Renal cortex interstitium (tissue), 15 donors: ENCODE measurements at places on chromosomes 16 and 17.
A peak's percentile ranks its signal among the peaks of the same experiment; 100 is the strongest.

- no peak for DNase-seq
Measured at GRCh38 chr16:19132255-19132654, 18.5 kb downstream of the ITPRIPL2 start.

GRCh38 chr16:9008601-9009260 is 45.0 kb upstream of the USP7 start:
- DNase-seq = peak; percentile 60

DNA sequence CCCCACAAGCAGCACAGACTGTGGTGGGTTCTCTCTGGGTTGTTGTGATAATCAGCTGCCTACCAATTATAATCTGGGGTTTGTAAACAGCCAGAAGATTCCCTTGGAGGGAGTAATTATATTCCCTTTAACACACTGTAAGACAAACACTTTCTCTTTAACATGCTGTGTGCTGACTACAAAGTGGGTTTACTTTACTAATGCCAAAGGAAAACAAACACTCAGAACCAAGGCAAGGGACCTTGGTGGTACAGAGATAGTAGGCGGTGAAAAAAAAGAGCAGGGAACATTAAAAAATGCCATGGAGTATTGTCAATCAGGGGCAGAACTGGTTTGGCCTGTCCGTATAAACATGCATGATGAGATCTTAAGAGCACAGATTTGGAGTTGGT is 3.0 kb upstream of the VAT1L start:
- DNase-seq = no peak

DNA sequence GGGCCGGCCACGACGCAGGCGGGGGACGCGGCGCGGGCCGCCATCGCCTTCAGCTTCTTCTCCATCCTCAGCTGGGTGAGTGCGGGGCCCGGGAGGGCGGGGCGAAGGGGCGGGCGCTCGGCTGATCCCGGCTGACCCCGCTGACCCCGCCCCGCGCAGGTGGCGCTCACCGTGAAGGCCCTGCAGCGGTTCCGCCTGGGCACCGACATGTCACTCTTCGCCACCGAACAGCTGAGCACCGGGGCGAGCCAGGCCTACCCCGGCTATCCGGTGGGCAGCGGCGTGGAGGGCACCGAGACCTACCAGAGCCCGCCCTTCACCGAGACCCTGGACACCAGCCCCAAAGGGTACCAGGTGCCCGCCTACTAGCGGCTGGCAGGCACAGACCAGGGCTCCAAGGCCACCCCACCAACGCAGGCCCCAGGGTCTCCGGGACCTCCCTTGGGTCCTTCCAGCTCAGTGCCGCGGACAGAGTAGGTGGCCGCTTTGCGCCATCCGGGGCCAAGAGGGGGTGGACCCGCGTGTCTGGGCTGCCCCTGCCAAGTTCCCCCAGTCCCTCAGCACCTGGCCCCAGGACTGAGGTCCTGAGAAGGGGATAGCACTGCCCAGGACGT is 3.0 kb downstream of the SYNGR3 start:
- DNase-seq = no peak

GRCh38 chr17:66425756-66426396 is 123.5 kb downstream of the PRKCA start:
- no peak for DNase-seq

DNA sequence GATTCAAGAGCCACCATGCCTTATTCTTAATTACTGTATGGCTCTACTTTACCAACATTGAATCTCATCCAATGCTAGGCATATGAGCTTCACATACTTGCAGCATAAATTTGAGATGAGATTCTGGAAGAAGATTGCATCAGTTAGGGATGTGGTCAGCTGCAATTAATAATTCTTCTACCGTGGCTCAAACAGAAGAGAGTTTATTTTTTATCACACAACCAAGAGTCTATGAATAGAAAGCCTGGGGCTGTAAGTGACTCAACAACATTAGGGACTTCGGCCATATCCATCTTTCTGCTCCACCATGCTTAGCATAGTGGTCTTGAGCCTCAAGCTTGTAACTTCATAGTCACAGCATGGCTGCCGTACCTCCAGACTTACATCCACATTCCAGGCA is 179.4 kb upstream of the IRX6 start:
- no peak for DNase-seq

- DNase-seq = no peak
Measured at GRCh38 chr17:18167421-18167820, 16.2 kb upstream of the ALKBH5 start.

GRCh38 chr16:82439678-82440293 is 187.0 kb upstream of the CDH13 start:
- no peak for DNase-seq

DNA sequence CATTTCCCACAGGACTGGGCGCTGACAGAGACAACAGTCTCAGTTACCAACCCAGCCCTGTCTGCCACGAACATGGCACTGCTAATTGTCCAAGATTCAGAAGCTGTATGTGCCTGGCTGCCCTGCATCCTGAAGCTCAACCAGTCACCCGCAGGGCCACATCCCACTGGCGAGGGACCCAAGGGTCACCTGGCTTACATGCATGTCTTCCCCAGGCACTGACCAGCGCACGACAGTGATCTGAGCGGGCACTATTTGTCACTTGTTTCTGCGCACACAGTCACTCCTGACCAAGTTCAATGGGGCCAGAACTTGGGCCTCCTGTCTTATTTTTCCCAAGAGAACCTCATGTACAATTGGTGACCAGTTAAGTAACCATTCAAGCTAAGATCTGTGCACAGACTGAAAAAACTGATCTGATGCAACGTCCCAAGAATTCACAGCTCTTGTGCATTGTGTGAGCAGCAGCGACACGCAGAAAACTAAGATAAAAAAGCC is 13.1 kb downstream of the USP7 start:
- DNase-seq = no peak

GRCh38 chr17:64202683-64203344 is 60.2 kb downstream of the TEX2 start:
- DNase-seq = no peak

- no peak for DNase-seq
Measured at GRCh38 chr17:35142467-35142796, 329 bp upstream of the NLE1 start.

DNA sequence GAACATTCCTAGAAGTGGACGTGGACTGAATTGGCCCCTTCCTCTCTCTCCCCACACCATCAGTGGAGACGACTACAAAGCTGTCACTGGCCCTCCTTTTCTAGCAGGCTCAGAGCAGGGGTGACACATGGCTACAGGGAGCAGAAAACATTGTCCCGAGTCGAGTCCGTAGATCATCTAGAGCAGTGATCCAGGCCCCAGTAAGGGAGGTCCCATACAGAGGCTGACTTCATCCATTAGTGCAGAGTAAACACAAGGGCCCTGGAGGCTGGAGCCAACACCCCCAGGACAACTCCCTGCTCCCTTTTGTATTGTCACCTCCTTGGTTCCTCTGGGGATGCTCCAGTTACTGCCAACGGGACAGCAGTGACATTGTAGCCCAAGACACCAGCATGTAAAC is 130.7 kb downstream of the CMIP start:
- DNase-seq = no peak

GRCh38 chr17:41536741-41537613 is 8.9 kb upstream of the KRT19 start:
- DNase-seq = no peak

- no peak for DNase-seq
Measured at GRCh38 chr17:48631693-48632578, 5.8 kb upstream of the HOXB9 start.

DNA sequence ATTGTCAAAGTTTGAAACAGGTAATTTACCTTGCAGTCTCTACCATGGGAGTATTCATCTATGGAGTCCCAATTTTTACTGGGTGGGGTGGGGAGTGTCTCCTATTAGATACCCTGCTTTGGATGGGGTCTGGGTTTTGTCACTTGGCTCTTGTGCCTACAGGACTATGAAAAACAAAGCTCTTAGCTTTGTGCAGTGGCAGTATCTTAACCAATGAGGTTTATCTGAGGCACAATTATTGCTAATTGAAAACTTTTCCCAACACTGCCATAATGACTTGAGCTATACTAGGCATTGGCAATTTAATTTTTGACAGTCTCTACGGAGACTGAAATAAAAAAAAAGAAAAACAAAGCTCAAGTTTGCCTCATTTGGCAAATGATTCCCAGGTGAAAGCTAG is 3.8 kb upstream of the ZFP90 start:
- DNase-seq = no peak

DNA sequence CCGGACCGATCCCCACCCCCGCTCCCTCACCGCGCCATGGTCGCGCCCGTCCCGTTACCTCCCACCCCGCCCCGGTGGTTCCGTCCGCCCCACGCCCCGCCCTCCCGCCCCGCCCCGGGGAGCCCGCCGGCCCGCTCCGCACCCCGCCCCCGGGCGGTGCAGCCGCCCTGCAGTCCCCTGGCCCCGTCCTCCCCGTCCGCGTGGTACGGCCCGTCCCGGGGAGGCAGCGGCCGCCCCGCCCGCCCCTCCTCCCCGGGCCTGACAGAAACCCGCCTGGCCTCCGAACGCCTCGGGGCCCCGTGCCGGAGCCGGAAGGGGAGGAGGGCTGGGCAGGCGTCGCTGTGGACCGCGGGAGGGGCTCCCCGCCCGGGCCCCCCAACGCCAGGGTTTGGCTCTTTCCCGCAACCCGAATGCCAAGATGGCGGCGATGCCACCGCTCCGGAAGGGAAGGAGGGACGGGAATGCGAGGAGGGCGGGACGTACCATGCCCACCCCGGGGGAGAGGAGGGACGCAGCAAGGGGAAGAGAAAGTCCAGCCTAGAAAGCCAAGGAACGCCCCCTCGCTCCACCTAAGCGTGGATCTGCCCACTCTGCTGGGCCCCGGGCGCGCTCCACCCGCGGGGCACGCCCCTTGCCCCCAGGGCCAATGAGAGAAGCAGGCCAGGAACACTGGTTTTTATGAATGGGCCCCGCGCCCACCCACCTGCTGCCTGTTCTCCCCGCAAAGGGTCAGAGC is at the start of gene PIP4K2B:
Gene PIP4K2B (minus strand): TSS at position 56 of the 736 bp plus-strand sequence. CDS start 132 bp downstream, outside the sequence.
- peak; percentile 97 for DNase-seq

- no peak for DNase-seq
Measured at GRCh38 chr17:7825206-7825990, 8.6 kb upstream of the KDM6B start.

- DNase-seq = no peak
Measured at GRCh38 chr17:49218941-49219913, 8.7 kb downstream of the ABI3 start.

GRCh38 chr16:65125322-65125721 is 3.5 kb upstream of the CDH11 start:
- no peak for DNase-seq

DNA sequence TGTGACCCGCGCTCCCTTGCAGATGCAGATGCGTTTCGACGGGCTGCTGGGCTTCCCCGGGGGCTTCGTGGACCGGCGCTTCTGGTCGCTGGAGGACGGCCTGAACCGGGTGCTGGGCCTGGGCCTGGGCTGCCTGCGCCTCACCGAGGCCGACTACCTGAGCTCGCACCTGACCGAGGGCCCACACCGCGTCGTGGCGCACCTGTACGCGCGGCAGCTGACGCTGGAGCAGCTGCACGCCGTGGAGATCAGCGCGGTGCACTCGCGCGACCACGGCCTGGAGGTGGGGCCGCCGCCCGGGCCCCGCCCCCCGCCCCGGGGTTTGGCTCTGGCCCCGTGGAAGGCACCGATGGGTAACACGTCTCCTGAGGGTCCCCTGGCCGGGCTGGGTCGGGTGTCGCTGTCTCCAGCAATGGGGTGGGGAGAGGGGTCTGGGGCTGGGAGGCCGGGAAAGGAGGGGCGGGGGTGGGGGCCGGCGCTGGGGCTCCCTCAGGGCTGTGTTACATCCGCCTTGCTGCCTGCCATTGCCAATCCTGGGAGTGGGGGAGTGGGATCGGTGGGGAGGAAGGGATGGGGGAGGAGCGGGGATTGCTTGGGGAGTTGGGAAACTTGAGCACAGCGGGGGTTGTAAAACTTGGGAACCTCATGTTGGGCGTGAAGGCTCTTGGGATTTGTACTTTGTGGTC is 737 bp downstream of the NUDT16L1 start:
- DNase-seq = peak; percentile 44

DNA sequence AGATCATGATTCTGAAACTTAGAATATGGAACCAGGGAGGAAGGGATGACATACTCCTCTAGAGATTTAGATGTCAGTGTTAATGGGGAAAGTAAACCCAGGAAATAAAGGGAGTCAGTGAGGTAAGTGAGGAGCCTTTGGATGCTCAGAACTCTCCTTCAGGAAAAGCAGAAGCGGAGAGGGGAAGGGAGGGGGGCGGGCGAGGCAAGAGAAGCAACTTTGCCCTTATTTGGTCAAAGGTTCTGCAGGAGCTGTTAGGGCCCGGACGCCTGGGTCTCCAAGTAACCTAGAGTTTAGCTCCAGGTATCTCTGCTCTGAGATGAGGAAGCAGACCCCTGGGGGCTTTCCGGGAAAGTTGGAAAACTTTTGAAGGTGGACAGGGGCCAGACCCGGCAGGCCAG is 1.3 kb downstream of the PFN1 start:
- no peak for DNase-seq

DNA sequence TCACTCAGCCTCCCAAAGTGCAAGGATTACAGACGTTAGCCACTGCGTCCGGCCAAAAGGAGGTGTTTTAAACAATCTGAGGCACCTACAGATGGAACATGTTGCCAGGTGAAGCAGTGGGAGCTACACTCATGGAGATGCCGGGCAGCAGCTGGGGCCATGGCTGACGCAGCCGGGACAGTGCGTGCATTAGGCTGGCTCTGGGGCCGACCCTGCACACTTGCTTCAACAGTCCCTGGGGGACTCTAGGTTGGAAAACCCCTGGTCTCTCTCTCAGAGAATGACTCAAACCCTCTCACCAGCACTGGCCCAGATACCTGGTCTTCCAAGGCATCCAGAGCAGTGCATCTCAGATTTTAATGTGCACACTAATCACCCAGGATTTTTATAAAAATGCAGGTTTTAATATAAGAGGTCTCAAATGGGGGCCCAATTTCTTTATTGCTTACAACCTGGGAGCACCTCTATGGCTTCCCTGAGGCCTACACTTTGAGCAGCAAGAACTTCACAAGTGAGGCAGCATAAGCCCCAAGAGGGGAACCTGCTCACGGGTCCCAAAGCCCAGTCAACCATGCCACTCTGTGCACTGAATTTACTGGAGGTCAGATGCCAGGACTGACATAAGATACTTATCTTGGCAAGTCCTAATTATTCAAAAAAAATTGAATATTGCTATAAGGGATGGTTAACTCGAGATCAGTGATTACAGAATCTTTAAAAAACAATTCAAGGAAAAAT is 70.8 kb upstream of the TRAP1 start:
- DNase-seq = no peak

DNA sequence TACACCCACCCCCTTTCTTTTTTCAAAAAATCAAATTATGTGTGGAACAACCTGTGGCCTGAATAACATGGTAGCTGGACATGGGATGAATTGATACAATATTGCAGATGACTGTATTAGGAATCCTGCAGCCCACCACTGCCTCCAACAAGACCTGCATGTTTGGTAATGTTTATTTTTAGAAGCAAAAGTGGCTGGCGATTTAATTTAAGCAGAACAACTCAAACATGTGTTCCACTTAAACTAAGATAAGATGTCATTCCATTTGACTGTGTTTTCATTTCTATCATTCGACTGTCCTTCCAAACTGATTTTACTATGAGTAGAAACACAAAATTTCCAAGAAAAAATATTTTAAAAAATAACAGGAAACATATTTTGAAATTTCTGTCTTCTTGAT is 10.1 kb upstream of the DHRS7C start:
- no peak for DNase-seq

GRCh38 chr17:72511242-72511641 is 390.4 kb downstream of the SOX9 start:
- DNase-seq = no peak

GRCh38 chr16:23807028-23807427 is 28.8 kb upstream of the PRKCB start:
- DNase-seq = no peak

GRCh38 chr17:71741836-71742235 is 379.0 kb upstream of the SOX9 start:
- DNase-seq = no peak
